ENCODE measurements at places on chromosomes 3 and 15.

- H3K27me3 ChIP-seq, result no peaks in the 10 kb centered on the region
- no peak for DNase-seq
- no peaks in the 10 kb centered on the region for H3K36me3 ChIP-seq
- H3K27ac ChIP-seq, result no peak overlapping the region
Observed at GRCh38 chr3:177960722-177961121, 575.5 kb upstream of the KCNMB2 start.

DNA sequence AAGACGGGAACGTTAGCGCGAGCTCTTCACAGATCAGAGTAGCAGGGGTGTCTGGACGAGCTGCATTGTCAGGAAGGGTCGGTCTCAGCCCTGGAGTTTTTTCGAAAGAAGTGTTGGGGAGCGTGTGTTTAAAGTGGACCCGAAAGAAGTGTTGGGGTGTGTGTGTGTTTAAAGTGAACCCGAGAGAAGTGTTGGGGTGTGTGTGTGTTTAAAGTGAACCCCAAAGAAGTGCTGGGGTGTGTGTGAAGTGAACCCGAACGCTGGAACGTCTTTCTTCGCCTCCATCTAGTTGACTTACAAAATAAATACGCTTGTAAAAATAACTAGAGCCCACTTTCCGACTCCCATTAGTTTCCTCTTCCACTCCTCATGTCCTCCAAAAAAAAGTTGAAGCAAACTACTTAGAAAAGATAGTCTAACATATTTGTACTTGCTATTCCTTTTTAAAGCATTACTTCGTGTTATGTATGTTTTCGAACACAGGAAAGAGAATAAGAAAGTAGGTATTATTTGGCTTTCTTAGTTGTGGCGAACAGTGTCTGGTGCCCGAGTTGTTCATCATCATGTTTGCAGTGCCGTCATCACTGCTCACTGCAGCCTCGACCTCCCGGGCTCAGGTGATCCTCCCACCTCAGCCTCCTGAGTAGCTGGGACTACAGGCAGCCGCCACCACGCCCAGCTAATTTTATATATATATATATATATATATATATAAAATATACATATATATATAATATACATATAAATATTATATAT, 1.0 kb downstream of the LRCH3 start:
- peak; percentile 10 for DNase-seq
- H3K4me1 ChIP-seq, result peaks cover 25% of the 10 kb centered on the region
- no peaks in the 10 kb centered on the region for H3K27me3 ChIP-seq
- no peaks in the 10 kb centered on the region for H3K36me3 ChIP-seq
- H3K27ac ChIP-seq, result peak overlapping the region; percentile 92

GRCh38 chr15:69085325-69086081, 71.0 kb downstream of the NOX5 start:
- H3K36me3 ChIP-seq, result no peaks in the 10 kb centered on the region
- no peaks in the 10 kb centered on the region for H3K27me3 ChIP-seq
- no peak overlapping the region for H3K4me3 ChIP-seq
- H3K4me1 ChIP-seq, result no peaks in the 10 kb centered on the region

DNA sequence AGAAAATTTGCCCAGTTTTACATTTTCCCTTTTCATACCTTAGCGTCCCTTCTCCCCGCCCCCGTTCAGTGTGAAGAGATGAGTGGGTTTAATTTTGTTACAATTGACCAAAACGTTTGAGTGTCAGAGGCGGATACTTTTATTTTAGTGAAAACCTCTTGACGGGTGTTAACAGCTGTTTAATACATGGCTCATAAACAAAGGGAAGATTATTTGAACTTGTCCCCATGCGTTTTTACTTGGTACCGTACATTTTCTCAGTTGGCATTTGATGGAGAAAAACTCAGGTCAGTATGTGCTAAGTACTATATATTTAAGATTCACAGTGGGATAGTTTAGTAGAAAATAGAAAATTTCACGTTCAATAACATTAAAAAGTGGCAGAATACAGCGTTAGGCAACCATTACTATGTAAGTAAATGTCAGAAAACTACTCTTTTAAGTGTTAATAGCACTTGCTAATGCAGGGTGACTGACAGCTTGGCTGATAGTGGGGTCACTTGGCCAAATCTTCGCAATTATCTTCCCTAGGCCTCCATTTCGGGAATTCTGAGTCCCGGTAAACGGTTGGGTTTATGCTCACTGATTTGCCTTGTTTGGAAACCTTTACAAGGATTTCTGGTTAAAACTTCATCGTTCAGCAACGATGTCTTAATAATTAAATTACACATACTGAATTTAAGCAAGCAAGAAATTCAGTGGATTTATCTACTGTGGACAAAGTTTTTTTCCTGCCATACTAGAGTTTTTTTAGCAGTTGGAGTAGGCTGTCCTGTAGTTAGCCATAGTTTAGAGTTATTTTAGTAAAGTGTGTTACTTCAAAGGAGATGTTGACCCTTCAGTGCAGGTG, 4.8 kb downstream of the CHD2 start:
- H3K4me1 ChIP-seq, result peaks cover 37% of the 10 kb centered on the region
- H3K36me3 ChIP-seq, result peaks cover 26% of the 10 kb centered on the region
- no peaks in the 10 kb centered on the region for H3K27me3 ChIP-seq
- no peak for DNase-seq
- peak overlapping the region; percentile 74 for H3K4me3 ChIP-seq

DNA sequence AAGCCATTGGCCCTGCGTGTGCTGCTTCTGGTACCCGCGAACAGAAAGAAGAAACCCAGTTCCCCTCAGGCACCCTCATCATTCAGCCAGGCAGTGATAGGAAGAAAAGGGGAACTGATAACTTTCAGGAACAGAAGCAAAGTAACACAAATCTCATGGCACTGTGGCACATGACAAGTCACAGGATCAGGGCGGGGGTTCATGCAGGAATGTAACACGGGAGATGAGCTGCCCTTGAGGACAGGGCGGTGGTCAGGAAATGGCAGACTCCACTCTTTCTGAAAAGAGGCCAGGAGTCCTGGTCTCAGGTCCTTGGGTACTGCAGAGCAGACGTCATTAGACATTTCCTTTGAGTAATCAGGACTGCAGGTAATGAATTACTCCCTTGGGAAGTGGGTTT, 95.5 kb downstream of the CCNL1 start:
- H3K27me3 ChIP-seq, result no peaks in the 10 kb centered on the region
- H3K27ac ChIP-seq, result no peak overlapping the region
- no peak for DNase-seq
- no peaks in the 10 kb centered on the region for H3K36me3 ChIP-seq

DNA sequence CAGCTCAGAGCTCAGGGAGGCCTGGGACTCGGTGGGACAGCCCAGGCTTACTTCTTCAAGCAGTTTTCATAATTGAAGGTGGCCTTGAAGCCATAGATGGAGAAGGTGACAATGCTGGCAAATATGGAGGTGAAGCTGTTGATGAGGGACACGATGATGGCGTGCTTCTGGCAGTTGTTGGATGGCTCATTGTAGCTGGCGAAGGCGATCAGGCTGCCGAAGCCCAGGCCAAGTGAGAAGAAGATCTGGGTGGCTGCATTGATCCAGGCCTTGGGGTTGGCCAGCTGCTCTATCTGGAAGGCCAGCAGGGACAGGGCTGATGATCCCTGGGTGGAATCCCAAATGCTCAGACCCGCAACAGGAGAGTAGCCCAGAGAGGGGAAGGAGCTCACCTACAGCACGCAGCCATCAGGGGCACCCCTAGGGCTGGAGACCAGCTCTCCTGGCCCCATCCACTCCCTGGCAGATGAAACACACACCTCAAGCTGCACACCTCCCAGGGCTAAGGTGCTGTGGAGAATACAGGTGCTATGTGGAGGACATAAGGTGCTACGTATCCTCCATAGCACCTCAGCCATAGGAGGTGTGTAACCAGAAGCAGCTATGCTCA, 25.1 kb downstream of the SLC6A20 start:
- H3K4me3 ChIP-seq, result no peak overlapping the region
- peaks cover 10% of the 10 kb centered on the region for H3K4me1 ChIP-seq
- H3K36me3 ChIP-seq, result no peaks in the 10 kb centered on the region
- no peak overlapping the region for H3K27ac ChIP-seq

DNA sequence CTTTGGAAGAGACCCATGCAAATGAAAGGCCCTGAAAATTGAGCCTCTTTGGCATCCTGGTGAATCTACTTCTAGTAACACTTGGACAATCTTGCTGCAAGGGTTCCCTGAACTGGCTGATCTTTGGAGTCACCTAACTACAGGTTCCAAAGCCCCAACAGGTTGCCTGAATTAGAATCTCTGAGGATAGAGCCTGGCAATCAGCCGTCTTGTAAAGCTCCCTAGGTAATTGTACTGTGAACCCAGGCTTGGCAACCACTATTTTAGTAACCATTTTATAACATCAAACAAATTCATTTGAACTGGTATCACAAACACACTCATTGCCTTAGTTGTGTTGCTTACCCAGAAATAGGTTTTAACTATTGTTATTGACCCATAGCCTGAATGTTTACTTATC, 20.1 kb downstream of the PAQR9 start:
- DNase-seq, result no peak
- H3K27me3 ChIP-seq, result peaks cover 16% of the 10 kb centered on the region
- peaks cover 17% of the 10 kb centered on the region for H3K4me1 ChIP-seq

GRCh38 chr15:37004373-37004869, 95.9 kb downstream of the MEIS2 start:
- H3K27me3 ChIP-seq, result no peaks in the 10 kb centered on the region
- no peaks in the 10 kb centered on the region for H3K4me1 ChIP-seq
- H3K36me3 ChIP-seq, result no peaks in the 10 kb centered on the region

- H3K27ac ChIP-seq, result no peak overlapping the region
- H3K27me3 ChIP-seq, result peaks cover 1% of the 10 kb centered on the region
- H3K36me3 ChIP-seq, result no peaks in the 10 kb centered on the region
- no peaks in the 10 kb centered on the region for H3K4me1 ChIP-seq
- no peak overlapping the region for H3K4me3 ChIP-seq
Observed at GRCh38 chr3:10927551-10927950, 65.0 kb upstream of the SLC6A1 start.

DNA sequence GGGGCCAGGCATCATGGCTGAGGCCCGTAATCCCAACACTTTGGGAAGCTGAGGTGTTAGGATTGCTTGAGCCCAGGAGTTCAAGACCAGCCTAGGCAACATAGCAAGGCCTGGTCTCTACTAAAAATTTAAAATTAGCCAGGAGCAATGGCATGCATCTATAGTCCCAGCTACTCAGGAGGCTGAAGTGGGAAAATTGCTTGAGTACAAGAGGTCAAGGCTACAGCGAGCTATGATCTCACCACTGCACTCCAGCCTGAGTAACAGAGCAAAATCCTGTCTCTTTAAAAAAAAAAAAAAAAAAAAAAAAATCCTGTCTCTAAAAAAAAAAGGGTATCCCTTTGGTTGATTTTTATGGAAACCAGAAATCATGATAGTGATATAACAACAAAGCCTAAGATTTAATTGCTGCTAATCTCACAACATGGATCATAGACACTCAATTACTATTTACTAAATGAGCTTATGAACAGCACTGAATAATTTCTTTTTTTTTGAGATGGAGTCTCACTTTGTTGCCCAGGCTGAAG, 12.1 kb downstream of the PCLAF start:
- no peaks in the 10 kb centered on the region for H3K36me3 ChIP-seq
- DNase-seq, result no peak
- no peaks in the 10 kb centered on the region for H3K27me3 ChIP-seq
- no peak overlapping the region for H3K27ac ChIP-seq
- no peaks in the 10 kb centered on the region for H3K4me1 ChIP-seq

- no peak overlapping the region for H3K4me3 ChIP-seq
- no peak overlapping the region for H3K27ac ChIP-seq
- H3K36me3 ChIP-seq, result peaks cover 8% of the 10 kb centered on the region
- H3K27me3 ChIP-seq, result no peaks in the 10 kb centered on the region
Observed at GRCh38 chr3:123559040-123559861, 25.6 kb downstream of the HACD2 start.

- H3K27me3 ChIP-seq, result peaks cover 54% of the 10 kb centered on the region
- H3K4me3 ChIP-seq, result no peak overlapping the region
- no peak for DNase-seq
- H3K27ac ChIP-seq, result no peak overlapping the region
Observed at GRCh38 chr15:93073465-93073952, 15.5 kb downstream of the RGMA start.

DNA sequence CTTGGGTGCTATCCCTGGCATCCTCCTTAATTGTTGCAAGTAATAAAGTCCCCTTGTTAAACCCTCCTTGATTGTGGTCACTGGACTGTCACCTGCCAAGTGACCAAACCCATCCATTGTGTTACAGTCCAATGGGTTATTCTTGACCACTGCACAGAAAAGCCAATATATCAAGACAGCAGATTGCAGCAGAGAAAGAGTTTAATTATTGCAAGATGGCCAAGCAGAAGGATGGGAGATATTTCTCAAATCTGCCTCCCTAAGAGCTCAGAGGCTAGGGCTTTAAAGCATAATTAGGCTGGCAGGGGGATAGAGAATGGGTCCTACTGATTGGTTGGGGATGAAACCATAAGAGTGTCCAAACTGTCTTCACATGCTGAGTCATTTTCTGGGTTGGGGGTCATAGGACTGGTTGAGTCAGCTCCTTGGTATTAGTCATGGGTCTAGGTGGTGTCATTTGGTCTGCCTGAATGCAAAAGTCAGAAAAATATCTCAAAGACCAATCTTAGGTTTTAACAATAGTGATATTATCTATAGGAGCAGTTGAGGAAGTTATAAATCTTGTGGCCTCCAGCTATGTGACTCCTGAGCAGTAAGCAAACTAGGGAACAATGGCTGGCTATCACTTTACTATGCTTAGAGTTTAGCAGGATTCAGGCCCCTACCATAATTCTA, 19.1 kb upstream of the XYLB start:
- no peaks in the 10 kb centered on the region for H3K36me3 ChIP-seq
- H3K27me3 ChIP-seq, result no peaks in the 10 kb centered on the region
- no peak overlapping the region for H3K27ac ChIP-seq
- no peak for DNase-seq

GRCh38 chr3:9226326-9226725, 23.1 kb downstream of the SRGAP3 start:
- no peaks in the 10 kb centered on the region for H3K36me3 ChIP-seq
- H3K27me3 ChIP-seq, result no peaks in the 10 kb centered on the region
- no peak for DNase-seq
- H3K27ac ChIP-seq, result no peak overlapping the region
- H3K4me3 ChIP-seq, result no peak overlapping the region

DNA sequence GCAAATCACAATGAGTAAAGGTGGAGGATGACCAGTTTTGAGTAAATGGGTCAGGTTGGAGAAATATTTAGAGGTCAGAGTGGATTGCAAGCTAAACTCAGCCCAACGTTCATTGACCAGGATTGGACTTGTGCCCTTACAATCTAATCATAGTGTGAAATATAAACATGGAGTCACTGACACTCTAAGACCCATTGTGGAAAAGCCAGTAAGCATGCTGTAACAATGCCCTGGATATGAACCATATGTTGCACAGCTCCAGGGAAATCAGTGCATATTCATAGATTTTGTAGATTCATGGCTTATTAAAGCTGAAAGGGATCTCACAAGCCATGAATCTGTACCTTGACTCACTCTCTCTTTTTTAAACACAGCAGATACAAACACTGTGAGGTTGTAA, 660.2 kb upstream of the LMCD1 start:
- H3K4me1 ChIP-seq, result no peaks in the 10 kb centered on the region
- H3K36me3 ChIP-seq, result no peaks in the 10 kb centered on the region
- no peak overlapping the region for H3K4me3 ChIP-seq
- no peak overlapping the region for H3K27ac ChIP-seq
- H3K27me3 ChIP-seq, result no peaks in the 10 kb centered on the region

Measured in CD4-positive, alpha-beta T cell (primary cell).